ENCODE measurements at places on chromosomes 1 and 21.
A peak's percentile ranks its signal among the peaks of the same experiment; 100 is the strongest.

- no peak for DNase-seq
These were observed 39.6 kb upstream of the PRSS38 start for GRCh38 chr1:227775841-227776240.

DNA sequence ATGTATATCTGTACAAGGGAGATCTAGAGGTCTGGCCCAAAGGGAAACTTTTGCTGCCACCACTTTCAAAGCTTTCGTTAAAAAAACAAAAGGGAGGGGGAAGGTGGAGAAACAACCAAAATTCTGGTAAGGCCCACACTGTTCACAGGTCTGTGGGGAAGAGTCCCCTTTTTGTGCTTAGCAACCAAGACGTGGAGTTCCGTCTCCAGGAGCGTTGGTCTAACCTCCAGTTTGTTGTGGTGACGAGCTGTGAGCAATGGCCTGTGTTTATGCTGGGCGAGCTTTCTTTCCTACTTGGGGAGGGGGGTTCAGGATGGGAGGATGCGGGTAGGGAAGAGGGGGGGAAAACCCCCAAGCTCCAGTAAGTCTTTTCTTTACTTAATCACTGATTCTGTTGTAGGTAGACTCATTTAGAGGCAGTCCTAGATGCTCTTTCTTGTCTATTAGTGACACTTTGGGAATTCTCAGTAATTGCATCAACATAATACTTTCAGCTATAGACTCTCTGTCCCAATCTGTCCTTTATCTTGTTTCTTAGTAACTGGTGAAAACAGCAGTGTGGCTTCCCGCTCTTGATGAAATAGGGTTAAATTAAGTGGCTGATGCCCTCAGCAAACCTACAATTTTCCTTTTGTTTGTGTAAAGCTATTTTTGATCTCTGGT lies 1.5 kb downstream of the HIPK1 start:
- no peak for DNase-seq

DNA sequence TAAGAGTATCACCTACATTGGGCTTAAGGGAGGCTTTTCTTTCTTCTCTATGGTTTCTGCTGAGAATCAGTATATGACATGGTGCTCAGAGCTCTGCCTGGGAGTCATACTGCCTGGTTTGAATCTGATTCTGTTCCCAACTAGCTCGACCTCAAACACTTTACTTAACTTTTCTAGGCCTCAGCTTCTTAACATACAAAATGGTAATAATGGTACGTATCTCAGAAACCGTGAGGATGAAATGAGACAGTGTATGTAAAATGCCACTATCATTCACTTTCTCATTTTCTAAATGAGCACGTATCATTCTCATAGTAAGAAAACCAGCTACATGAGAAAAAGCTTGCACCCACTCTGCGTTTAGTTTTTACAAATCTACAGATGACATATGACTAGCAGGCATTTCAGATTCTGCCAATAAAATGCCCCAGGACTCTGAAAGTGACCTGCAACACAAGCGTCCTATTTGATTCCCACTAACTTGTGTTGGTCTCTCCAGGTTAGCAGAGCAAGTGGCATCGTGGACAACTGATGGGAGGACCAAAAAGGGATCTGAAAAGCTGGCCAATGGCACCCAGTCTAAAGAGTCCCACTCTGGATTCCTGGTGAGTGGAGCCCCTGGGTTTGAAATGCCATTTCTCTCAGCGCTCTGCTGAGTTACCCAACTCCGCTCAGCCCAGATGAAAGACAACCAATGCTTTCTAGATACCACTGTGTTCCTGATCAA lies 6.1 kb downstream of the CTNNBIP1 start:
- no peak for DNase-seq

- no peak for DNase-seq
These were observed 26.5 kb downstream of the UTS2 start for GRCh38 chr1:7826363-7826762.

DNA sequence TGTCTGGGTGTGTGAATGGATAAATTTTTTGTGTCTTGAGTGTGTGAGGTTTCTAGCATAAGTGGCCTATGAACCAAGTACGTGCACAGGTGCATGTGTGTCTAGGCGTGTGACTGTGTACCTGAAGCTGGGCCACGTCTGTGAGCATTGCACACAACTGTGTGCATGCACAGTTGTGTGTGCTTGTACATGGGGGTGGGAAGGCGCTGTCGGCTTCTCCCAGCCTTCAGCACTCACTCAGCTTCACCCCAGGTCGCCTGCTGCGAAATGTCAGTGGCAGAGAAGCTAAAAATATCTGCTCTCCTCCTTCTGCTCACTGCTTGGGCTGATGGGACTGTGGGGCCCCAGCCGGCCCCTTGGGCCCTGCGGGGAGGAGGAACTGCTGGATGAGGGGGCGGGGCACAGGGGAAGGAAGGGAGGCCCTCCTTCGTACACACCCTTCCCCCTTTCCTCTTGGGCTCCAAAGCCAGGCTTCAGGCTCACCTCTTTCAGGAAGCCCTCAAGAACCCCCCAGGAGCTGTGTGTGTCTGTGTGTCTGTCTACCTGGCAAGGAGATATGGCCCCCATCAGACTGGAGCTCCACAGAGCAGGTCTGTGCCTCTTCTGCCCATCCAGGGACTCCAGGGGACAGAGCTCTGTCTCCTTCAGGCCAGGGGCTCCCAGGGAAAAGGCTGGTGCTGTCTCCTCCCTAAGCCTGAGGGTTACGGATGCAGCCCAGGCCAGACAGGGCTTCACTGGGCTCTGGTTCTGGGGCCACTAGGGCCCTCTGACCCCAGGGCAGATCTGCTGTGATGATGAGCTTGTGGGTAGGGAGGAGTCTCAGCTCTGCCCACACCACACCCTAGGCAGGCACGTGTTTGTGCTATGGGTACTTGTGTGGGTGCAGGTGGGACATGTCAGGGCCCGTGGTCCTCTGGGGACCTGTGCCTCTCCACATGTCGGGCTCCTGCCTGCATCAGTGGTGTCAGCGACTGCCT lies 35.6 kb upstream of the WASF2 start:
- no peak for DNase-seq

DNA sequence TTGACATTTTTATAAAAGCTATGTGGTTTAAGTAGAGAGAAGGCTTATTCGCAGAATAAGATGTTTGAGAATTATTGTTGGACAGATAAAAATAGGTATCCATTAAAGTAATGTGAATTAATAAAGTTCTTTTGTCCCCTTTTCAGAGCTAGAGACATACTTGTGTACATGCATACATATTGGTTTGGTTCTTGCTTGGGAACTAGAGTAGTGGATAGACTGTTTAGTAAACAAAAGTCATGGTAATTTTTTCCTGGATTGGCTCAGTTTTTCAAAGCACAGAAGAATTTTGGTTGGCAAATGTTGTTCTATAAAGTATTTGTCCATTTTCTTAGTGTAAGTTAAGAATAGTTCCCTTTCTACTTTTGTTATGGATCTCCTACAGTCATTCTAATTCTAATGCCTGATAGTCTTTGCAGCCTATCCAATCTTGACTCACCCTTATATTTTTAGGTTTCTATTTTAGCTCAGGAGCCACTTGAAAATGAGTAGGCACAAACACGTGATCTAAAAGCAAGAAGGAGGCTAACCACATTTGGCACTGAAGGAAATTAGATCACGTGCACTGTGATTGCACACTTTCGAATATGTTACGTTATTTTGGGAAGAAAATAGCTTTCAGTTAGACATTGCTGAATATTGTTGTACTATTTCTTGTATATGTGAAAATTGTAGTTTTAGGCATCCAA lies 47.0 kb downstream of the RABGAP1L start:
- no peak for DNase-seq

GRCh38 chr21:36929622-36930021 lies 36.8 kb downstream of the HLCS start:
- no peak for DNase-seq

DNA sequence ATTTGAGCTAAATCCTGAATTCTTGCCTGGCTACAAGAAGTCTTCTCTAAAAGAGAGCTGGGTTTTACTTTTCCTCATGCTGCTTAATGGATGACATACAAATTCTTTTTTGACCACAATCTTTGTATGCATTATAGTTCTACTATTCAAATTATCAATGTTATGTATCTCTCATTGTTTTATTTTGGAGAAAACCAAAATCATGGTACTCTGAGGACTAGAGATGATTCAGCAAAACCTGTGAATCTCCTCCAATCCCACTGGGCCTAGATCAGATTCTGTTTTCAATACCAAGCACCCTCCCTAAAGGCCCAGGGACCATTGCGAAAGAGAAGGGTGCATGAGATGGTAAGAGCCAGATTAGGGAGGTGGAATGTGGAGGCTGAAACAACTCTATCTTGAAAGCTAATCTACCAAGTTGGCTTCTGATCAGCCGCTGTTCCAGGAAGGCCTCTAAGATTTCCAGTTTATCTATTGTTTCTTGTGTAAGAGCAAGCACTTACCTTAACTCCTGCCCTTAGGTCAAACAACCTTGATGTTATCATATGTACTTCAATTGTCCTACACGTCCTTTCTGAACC lies 547.2 kb downstream of the PLPP3 start:
- DNase-seq, result no peak

GRCh38 chr1:76291191-76291590 lies 216.6 kb downstream of the ST6GALNAC3 start:
- no peak for DNase-seq

GRCh38 chr1:76256289-76257223 lies 182.0 kb downstream of the ST6GALNAC3 start:
- DNase-seq, result no peak

- no peak for DNase-seq
These were observed 3.1 kb downstream of the ARHGEF10L start for GRCh38 chr1:17542645-17543044.

DNA sequence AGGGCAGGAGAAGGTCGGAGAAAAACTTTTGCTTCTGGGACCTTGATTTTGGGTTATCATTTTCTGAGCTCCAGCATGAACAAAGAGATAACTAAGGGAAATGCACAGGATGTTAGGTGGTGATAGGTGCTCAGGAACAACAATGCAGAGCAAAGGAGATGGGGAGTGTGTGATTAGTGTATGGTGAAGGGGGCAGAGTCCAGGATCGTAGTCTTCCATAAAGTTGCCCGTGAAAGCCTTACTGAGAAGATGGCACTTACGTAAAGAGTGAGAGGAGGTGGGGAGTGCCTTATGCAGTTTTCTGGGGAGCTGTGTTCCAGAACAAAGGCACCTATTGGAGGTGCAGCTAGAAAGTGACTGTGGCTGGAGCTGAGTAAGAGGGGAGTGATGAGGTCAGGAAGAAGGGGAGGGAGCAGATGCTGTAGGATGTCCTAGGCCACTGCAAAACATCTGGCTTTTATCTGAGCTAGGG lies 11.6 kb downstream of the KCNK1 start:
- no peak for DNase-seq

DNA sequence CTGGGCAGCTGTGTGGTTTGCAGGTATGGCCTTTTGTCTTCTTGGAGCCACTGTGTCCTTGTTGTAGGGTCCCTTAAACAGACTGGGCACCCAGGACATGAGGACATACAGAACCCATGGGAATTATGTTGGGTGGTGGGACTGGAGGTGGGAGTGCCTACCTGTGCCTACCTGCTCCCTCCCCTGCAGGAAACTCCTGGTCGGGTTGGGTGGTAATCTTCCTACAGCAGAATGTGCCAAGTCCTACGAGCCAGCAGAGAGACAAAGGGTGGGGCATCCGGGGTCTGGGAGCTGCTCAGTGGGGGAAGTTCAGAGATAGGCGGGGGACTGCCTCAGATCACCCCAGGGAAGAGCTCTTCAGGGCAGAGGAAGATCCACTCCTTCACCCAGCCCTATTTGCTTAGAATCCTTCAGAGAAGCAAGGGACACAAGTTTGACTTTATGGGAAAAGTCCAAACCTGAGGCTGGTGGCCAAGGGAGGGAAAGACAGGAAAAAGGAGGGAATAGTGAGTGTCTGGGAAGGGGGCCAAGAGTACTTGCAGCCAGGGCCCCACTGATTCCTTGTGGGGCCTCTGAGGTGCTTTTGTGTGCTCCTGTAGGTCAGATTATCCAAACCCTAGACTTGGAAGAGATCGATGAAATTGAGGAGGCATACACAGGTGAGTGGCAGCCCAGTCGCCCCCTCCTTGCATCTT lies 58.3 kb downstream of the KIF21B start:
- DNase-seq, result no peak

DNA sequence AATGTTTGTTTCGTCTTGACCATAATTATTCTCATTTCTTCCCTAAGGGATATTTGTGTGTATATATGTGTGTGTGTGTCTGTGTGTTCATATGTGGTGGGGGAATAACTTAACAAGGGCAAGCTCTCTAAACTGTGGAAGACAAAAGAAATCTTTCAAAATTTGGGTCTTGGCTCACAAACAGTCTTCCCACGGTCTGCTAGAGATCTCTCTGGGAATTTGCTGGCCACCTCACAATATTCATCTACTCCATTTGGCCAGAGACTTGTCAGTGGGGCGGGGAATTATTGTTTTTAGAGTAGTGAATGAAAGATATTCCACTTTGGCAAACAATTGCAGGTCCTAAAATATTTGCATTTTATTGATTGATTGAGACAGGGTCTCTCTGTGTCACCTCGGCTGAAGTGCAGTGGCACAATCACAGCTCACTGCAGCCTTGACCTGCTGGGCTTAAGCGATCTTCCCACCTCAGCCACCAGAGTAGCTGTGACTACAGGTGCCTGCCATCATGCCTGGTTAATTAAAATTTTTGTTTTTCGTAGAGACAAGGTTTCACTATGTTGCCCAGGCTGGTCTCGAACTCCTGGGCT lies 8.0 kb upstream of the EIF2B3 start:
- DNase-seq, result no peak

DNA sequence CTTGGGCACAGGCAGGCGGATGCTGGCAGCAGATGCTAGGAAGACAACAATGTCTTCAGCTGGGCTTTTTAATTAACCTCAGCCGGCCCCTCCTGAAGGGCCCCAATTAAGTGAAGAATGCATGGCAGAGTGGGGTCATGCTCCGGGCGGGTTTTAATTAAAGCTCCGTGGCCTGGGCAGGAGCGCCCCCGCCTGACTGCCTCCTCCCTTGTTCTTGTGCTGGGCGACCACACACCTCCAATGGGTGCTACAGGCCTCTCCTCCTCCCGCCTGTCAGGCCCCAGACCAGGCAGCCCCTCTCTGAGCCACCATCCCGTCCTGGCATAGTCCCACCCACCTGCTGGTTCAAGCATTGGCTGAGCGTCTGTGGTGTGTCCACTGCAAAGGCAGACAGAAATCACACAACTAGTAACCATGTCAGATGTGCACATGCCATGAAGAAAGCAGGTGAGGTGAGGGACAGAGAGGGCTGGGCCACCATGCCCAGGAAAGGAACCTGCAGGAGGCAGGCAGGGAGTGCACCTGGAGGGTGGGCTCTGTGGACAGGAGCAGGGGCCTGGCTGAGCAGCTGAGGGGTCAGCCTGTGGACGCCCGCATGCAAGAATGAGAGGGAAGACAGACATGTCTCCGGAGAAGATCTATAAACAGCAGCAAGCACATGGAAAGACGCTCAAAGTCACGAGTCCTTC lies 8.5 kb upstream of the ARF1 start:
- DNase-seq, result no peak

GRCh38 chr1:49544615-49545014 lies 479.1 kb downstream of the AGBL4 start:
- DNase-seq, result no peak

DNA sequence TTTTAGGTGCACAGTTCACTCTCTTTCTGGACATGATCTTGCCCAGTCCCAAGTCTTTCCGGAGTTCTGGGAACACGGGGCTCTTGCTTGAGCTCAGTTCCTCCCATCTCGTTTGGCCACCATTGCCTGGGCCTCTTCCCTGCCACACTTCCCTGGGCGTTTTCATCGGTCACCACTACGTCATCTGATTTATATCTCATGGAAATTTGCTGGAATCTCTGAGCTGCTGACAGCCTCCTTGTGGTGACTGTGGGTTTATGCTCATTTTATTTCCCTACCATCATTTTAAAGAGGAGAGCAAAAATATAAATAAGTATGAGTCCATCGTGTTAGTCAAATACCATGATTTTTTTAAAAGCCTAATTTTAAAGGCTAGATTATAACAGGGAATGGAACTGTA lies 449.1 kb upstream of the KAZN start:
- peak; percentile 15 for DNase-seq

Data from LNCaP clone FGC (cell line).